ENCODE measurements at places on chromosomes 2 and 18.

DNA sequence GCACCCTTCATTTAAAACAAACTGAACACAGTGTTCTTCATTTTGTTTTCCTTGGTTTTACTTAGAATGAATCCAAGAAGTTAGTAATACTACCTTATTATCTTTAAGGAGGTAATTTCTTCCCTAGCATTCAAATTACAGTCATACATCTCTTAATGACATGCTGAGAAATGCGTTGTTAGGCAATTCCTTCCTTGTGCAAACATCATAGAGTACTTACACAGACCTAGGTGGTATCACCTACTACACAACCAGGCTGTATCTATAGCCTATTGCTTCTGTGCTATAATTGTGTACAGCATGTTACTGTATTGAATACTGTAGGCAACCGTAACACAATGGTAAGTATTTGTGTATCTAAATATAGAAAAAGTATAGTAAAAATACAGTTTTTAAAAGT lies 8.4 kb upstream of the CABYR start:
- DNase-seq = no peak
- peaks cover 10% of the 10 kb centered on the region for H3K4me1 ChIP-seq
- H3K36me3 ChIP-seq = peaks cover 42% of the 10 kb centered on the region

DNA sequence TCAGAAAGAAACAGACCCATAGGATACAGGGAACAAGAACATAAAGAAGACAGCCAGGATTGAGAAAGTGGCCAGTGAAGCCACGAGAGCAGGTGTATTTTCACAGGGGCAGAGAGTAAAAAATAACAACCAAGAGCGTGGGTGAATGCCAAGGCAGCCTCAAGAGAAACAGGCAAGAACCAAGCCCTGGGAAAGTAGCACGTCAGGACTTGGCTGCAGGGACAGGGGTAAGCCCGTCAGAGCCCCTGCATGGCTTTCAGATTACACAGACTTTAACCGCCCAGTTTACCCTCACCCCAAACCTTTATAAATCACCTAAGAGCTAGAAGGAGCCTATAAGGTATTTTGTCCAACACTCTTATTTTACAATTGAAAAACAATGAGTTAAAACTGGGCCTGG lies 43.7 kb downstream of the ARL4C start:
- H3K4me3 ChIP-seq = no peak overlapping the region
- no peak overlapping the region for H3K27ac ChIP-seq
- H3K36me3 ChIP-seq = no peaks in the 10 kb centered on the region
- no peak for DNase-seq
- no peaks in the 10 kb centered on the region for H3K27me3 ChIP-seq

DNA sequence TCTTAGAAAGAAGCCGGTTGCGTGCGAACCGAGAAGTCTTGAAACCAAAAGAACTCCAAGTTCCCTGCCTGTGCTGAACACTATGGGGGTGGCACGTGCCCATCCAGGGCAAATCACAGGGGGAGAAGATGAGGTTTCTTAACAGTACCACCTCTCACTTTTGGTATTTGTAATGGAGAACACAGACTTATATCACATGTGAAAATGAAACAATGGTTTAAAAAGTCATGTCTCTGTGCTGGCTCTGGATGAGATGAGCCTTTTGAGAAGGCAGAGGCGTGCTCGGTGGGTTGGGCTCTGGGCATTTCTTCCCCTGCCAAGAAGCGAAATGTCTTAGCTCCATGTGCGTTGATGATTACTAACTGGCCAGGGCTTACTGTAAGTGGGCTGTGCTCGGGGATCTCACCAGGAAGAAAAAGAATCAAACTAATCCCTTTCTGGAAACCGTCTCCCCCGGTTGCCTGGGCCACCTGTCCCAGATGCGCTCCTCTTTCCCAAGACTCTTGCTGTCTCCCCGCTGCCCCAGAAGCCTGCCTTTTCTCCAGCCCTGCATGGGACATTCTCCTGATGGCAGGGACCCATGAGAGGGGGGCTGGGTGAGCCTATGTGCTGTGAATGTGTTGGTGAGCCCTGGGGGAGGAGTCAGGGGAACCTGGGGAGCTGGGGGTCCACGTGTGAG lies 252.9 kb downstream of the PRKCE start:
- H3K27ac ChIP-seq = peak overlapping the region; percentile 1
- no peak overlapping the region for H3K4me3 ChIP-seq
- H3K27me3 ChIP-seq = no peaks in the 10 kb centered on the region
- H3K36me3 ChIP-seq = no peaks in the 10 kb centered on the region
- DNase-seq = no peak

GRCh38 chr2:223981241-223981640 lies 24.0 kb downstream of the MRPL44 start:
- no peak overlapping the region for H3K27ac ChIP-seq
- peaks cover 3% of the 10 kb centered on the region for H3K27me3 ChIP-seq
- H3K4me1 ChIP-seq = no peaks in the 10 kb centered on the region
- DNase-seq = no peak
- H3K4me3 ChIP-seq = no peak overlapping the region
- no peaks in the 10 kb centered on the region for H3K36me3 ChIP-seq

- no peak overlapping the region for H3K4me3 ChIP-seq
- no peaks in the 10 kb centered on the region for H3K4me1 ChIP-seq
Measured at GRCh38 chr18:38402509-38402908, 836.9 kb upstream of the CELF4 start.

DNA sequence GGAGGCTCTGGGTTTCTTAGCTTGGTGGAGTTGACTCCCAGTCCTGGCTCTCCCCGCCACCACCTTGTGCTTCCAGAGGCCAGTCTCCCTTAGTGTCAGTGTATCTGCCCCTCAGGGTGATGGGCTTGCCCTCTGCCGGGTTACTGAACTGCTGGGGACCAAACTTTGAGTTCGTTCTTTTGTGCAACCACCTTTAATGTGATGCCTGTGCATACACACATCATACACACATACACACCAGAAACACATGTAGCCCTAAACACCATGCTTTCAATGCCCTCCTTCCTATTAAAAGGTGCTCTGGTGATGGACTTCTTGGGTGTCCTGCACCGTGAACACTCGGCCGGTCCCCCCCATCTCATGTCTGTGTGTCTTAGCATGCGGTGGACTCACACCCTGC lies 315.1 kb upstream of the EPAS1 start:
- H3K4me1 ChIP-seq = no peaks in the 10 kb centered on the region
- peaks cover 18% of the 10 kb centered on the region for H3K36me3 ChIP-seq
- no peak for DNase-seq
- H3K4me3 ChIP-seq = no peak overlapping the region
- no peaks in the 10 kb centered on the region for H3K27me3 ChIP-seq

Data from suprapubic skin (tissue), 4 donors.